ENCODE measurements at places on chromosomes 2 and 18. TPM values are rescaled to one million over a fixed set of nuclear protein-coding genes. Genes with fewer than 3 reads are reported as not detected.

The C2orf80 gene
- polyA plus RNA-seq = not detected

The EFR3B gene
- 0.21 TPM for polyA plus RNA-seq

The SH3BP4 gene
- 85.2 TPM for polyA plus RNA-seq

The SAG gene
- polyA plus RNA-seq = not detected

The PPIG gene
- polyA plus RNA-seq = 7.4 TPM

The IL36G gene
- not detected for polyA plus RNA-seq

The HTR2B gene
- polyA plus RNA-seq = 0.88 TPM

DNA sequence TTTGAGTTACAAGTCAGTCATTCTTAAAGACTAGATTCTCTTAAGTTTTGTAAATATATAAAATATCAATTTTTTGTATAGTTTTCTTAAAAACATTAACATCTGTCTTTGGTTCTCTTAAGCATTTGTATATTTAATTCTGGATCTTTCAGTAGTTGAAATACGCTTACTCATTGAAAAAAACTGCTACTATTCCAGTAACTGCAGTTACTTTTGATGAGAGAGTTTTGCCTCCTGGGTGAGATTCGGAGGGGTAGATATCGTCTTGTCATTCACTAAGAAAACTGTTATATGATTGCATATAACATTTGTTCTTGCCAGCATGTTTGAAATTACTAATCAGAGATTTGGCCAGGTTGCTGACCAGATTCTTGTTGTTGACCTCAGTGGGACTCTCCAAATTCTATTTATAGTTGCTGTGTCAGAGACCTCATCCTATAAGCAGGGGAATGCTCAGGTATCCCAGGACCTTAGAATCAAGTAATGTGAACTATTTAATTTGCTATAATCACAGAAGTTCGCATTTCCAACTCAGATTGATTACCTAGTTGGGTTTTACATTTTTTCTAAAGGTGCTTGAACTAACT, 7.9 kb downstream of the AGPS start:
- DNase-seq = no peak

- peak; percentile 21 for DNase-seq
These were observed 1.6 kb downstream of the EHD3 start for GRCh38 chr2:31235504-31235902.

DNA sequence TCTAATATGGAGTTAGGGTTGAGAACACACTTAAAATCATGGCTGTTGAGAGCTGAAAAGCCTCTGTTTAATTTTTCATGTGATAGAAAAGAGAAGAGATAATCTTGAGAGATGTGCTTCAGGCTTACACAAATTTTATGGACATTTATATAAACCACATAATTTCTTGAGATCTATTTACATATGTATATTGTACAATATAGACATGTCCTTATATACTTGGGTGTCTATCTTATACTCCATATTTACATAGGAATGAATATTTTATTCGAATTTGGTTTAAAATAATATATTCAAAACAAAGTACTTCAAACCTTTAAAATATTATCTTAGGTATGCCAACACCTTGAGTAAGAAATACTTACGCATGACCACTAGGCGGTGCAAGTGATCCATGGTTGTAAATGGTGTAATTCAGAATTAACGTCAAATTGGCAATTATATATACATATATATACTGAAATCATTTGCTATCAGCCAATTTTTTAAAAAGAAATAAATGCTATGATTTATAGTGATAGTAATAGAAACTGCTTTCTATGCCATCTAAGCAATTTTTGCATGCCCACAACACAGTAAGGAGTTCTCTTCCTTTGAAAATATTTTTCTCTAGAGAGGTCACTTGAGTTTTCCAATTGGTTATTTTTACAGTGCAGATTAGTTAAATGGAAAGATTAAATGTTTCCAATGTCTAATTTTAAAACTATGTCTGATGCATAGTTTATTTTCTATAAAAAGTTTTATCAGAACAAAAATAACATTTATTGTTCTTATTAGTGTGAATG, 37.6 kb upstream of the SPAG16 start:
- DNase-seq = peak; percentile 54

DNA sequence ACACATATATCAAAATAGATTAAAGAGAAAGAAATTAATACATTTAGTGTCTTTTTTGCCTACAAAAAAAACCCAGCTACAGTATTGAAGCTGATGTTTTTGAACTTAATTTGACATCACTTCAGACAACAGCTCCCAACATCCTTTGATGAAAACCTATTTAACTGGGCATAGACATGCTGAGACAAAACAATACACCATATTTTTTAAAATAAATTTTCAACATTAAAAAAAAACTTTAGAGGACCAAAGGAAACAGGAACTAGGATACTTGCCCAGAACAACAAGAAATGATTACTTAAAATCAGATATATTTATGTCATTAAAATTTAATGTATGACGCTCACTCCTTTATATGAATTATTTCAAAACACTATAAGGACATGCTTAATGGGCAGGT, 178.1 kb downstream of the MREG start:
- DNase-seq = no peak

DNA sequence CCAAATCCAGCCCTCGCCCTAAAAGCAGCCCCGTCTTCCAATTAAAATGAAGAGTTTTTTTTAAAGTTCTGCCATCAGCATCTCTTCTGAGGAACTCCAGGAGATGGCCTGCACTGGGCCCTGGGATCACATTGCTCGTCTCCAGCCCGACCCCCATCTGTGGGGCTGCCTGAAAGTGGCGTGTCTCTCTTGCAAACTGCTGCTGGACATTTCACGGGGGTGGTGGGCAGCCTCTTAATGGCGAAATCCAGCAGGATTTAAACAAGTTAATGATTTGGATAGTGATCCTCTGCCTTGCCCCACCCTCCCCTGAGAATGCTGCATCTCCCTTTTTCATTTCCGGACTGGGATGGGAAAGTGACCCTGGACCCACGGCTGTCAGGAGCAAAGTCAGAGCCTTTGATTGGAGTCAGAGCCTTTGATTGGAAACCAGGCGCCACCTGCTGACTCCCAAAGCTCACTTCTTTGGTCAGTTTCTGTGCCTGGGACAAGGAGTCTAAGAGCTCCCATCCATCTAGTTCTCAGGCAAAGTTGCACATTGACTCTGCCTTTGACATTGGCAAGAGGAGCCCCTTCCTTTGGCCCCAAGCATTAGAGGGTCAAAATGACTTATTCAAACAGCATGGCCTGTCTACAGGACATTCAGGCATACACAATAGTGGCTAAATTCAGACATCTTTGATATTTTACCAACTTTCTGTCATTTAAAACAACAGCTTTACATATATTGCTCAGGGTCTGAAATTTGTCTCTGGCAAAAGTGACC, 155.2 kb downstream of the SH3BP4 start:
- DNase-seq = peak; percentile 70

DNA sequence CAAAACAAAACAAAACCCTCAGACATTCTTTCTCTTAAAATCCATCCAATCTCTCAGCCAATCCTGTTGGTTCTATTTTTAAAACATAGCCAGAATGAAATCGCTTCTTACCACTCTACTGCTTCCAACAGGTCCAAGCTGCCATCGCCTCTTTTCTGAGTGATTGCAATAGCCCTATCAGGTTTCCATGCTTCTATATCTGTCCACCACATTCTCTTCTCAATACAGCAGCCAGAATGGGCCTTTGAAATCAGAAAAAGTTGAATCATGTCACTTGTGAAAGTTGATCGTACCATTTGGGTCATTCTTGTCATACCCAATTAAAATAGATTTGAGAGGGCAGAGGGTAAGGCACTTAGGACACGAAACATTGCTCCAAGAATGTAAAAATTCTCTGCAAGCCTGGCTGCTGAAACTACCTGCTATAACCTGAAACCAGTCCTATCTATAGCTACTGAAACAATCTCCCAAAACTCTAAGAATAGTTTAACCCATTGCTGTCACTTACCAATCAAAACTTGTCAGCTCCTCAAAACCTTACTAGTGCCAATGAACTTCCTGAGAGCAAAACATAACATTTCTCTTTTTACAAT, 3.3 kb upstream of the MTLN start:
- no peak for DNase-seq

GRCh38 chr2:196725218-196725617, 74.3 kb downstream of the GTF3C3 start:
- DNase-seq = no peak

- no peak for DNase-seq
These were observed 35.5 kb downstream of the SCN2A start for GRCh38 chr2:165274698-165275097.

DNA sequence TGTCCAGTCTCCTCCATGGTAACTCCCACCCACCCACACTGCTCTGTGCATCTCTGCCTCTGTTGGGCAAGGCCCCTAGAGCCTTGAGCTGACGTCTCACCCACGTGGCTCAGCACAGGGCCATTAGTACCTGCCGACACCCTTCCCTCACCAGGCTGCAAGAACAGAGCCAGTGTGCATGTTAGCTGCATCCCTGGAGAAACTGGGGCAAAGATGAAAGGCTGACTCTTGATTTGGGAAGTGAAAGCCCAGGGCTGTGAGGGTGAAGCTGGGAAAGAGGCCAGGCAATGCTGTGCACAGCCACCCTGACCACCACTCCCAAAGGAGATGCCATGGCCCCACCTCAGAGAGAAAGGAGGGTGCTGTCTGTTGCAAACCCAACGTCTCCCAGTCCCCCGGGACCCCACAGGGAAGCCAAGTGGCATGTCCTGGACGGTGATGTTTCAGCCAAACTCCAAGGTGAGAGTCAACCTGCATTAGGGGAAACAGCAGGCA, 20.0 kb upstream of the HPCAL1 start:
- no peak for DNase-seq

GRCh38 chr2:221064058-221064854, 507.8 kb downstream of the EPHA4 start:
- no peak for DNase-seq

- DNase-seq = no peak
These were observed 105.5 kb downstream of the COPS8 start for GRCh38 chr2:237190966-237191713.

- no peak for DNase-seq
These were observed 62.4 kb upstream of the MMADHC start for GRCh38 chr2:149650006-149650405.

DNA sequence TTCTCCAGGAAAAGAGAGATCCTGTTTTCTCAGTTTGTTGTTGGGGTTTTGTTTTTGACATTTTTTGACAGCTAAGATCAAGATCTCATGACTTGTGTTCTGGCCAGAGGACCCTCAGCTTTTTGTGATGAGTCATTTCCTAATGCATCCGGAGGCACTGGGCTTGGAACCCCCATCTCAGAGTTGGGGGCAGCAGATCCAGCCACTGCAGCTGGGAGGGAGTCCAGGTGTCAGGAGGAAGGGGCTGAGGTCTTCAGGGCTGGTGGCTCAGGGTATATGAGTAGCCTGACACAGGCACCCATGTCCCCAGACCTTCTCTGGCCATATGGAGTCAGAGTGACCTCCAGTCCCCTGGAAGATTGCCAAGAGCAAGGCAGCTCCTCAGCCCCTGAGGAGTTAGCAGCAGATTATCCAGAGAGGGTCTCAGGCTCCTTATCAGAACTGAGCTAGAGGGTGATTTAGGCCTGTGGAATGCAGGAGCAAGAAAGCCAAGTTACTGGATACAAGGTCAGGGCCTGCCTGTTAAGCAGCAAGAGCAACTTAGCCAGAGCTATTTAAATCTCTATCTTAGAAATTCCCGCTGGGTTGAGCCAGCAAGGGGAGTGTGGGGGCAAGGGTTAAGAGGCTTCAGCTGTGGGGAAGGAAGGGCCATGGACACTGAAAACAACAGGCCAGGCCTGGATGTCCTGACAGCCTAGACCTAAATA, 62.4 kb downstream of the TANC1 start:
- peak; percentile 94 for DNase-seq

DNA sequence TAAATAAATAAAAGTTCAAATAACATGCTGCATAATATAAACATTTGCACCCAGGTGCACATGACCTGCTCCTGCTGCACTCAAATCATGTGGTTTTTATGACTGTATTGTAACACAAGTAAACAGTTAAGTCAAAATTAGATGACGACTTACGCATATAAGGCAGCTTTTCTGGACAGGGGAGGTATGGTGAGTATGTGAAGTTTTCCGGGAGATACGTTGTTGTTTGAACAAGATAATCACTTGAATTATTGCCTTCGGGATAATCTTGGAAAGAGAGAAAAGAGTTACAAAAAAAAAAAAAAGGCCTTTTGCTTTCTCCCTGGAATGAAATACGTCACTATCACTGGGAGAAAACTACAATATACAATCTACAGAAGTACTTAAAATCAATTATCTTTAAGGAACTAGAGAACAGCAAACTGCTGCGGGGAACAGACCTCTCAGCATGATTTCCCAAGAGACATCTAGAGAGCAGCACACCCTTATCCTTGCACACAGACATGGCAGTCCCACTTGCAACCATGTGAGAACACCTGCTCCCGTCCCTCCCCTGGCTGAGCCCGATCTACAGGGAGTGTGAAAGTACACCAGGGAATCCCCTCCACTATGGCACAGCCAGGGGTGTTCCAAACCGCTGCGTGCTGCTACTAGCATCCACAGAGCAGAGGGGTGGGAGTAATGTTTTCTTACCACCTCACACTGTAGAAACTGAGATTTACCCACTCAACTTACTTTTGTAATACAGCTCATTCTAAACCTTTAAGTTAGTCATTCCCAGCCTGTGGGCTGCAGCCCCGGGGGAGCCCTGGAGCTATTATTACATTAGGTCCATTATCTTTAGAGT, 26.3 kb downstream of the B4GALT6 start:
- DNase-seq = no peak

DNA sequence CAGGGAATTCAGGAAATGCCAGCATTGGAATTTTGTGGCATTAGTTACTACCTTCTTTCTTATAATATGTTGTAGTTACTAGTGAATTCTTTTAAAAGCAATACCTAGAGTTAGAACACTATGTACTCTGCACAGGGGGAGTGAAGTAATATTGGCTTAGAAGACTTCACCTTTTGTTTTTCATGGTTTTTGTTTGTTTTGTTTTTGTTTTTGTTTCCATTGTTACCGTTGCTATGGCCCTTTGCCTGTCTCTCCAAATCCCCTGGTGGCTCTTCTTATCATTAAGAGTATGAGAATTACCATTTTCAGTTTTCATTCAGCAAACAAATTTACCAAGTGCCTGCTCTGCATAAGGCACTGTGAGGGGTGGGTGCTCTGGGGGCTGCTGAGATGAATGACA, 160.1 kb downstream of the HAUS1 start:
- peak; percentile 29 for DNase-seq

Data from endothelial cell of umbilical vein (primary cell).